ENCODE measurements at places on chromosomes 3 and 15.
A peak's percentile ranks its signal among the peaks of the same experiment; 100 is the strongest.

DNA sequence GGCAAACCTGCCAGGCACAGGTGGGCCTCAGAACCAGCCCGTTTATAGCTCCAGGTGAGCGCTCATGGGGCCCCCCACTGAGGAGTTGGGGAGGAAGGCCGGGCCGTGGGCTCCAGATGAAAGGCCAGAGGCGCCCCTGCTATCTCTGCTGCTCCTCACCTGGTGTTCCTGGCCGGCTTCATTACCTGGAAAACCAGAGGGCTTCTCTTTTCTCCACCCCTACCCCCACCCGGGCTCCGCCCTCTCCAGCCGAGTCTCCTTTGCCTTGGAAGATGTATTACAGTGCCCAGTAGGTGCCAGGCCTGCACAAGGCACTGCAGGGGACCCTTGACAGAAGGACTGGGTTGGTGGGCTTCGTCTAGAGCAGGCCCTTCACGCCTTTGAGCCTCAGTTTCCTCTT is 111.4 kb downstream of the WNT7A start:
- DNase-seq: no peak

DNA sequence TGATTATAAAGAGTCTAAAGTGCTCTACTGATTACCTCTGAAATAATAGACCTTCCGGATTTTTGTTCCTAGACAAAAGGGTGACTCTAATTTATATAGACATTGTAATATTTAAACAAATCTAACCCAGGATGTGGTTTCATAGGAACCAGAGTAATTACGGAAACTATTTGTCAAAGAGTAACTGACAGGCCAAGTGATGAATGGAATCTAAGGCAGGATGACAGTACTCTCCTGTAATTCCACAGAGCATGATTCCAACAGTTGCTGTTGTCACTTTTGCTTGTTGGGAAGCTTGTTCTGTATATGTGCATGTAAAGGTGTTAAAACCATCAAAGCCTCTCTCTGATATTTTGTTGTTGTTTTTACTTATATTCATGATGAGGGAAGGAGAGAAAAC is 1141.0 kb downstream of the IGSF11 start:
- no peak for DNase-seq

DNA sequence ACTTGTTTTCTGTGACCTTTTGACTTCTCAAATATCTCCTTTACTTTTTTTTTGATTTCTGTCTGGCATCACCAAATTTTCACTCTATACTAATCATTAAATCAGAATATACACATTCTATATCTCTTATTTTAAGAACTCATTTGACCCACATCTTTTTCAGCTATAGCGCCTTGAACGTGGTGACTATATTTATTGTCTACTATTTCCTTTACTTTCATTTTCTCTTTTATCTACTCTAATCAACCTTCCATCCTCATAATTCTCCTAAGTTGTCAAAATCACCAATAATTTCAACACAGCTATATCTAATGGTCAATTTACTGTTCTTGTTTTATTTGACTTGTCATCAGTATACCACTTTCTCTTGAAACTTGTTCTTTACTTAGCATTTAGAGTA is 119.0 kb upstream of the CBLB start:
- DNase-seq: no peak

GRCh38 chr3:116980099-116980498 is 270.5 kb downstream of the TUSC7 start:
- no peak for DNase-seq

- DNase-seq: no peak
Observed at GRCh38 chr3:9185046-9185445, 64.4 kb downstream of the SRGAP3 start.

DNA sequence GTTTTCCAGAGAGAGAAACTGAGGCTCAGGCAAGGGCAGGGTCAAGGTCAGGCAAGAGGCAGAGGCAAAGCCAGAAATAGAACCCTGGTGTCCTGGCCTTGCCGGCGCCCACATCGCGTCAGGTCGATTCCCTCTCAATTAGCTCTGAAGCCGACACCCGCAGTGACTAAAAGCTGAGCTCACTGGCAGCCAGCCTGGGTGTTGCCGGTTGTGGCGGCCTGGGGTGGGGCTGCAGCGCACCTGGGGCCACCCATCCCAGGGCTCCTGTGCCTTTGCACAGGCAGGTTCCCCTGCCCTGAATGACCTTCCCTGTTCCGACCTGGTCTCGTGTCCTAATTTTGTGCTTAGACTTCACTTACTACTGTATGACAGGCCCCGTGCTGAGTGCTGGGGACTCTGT is 6.2 kb downstream of the SEMA3F start:
- DNase-seq: no peak

DNA sequence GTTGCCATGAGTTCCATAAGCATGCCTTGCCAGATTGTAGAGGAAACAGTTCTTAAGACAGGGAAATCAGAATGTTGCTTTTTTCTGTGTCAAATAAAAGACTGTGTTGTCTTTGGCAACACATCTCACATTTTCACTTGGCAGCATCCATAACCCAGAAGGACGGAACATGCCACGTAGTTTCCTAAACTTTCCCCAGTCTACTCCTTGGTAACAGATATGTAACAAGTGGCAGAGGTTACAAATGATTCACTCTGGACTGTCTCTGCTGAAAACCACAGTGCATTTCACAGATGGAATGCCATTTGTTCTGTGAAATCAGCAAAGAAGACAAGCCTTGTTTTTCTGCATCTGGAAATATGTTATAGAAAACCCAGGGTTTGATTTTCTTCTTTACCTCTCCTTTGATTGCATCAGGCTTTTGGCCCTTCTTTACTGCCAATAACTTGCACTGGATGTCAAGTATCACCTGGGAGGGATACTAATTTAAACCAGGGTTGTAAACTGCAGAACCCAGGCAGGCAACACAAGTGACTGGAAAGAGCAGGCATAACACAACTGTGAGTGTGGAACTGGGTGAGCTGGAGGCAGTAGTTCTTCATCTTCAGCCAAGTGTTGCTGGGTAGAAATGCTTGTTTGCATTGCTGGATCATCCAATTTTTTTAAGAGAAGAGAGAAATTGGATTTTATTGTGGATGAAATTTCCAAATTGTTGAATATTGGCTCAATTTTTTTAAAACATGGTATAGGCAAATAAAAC is 124.4 kb upstream of the FOXB1 start:
- DNase-seq: no peak

DNA sequence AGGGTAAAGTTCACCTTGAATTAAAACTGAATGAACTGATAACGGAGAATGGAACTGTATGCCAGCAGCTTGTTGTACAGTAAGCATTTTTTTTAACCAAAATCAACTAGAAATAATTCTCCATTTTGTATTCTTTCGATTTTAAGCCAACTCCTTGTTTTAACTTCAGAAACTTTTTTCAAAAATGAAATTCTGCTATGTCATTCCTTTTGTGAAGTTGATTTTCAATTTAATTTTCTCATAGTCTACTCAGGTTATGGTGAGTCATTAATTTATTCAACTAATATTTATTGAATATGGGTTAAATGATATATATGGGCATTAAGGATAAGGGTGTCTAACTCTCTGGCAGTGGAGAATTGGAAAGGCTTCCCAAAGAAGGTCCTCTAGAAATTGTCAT is 53.7 kb downstream of the RASA2 start:
- no peak for DNase-seq

- no peak for DNase-seq
Observed at GRCh38 chr3:146473726-146474125, 4.4 kb upstream of the PLSCR2 start.

DNA sequence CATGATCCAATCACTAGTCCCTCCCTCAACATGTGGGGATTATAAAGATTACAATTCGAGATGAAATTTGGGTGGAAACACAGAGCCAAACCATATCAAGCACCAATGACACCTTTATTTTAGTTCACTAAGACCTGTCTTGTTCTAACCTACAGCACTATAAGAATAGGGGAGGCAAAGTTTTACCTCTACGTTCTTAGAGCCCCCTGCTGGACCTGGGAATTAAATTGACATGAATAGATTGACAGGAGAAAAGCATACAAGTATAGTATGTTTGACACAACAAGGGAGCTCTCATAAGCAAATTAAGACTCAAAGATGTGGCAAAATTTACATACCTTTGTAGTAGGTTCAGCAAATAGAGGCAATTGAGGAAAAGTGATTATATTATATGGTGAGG is 974.4 kb upstream of the ALCAM start:
- no peak for DNase-seq

- DNase-seq: no peak
Observed at GRCh38 chr3:62361824-62362223, 11.5 kb downstream of the FEZF2 start.

GRCh38 chr3:74271541-74271940 is 342.9 kb downstream of the CNTN3 start:
- DNase-seq: no peak

DNA sequence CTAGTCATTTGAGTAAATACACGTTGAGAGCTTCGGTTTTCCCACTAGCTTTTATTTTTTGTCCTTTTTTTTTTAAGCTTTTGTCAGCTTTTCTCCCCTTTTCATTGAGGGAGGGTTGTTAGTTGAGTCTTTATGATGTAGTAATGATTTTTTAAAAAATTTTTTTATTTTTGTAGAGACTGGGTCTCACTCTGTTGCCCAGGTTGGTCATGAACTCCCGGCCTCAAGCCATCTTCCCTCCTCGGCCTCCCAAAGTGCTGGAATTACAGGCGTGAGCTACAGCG is 688 bp downstream of the ZSCAN2 start:
- DNase-seq: no peak

DNA sequence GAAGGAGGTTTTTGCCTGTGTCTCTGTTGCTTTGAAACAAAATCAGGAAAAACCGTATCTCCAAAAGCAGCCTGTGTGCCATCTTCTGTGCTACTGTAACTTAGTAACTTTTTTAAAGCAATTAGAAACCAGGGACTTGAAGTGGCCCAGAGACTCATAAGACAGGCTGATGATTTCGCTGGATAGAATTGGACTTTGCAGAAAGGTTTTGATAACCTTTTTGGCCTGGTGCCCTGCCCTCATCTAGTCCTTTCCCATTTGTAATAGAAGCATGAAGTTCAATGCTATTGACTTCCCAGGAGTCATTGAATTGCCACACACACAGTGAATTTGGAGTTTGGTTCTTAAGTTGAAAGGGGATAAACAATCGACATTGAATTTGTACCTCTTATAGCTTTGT is 157.2 kb downstream of the PTPRG start:
- DNase-seq: no peak

GRCh38 chr3:25455441-25456132 is 27.5 kb downstream of the RARB start:
- DNase-seq: no peak

- no peak for DNase-seq
Observed at GRCh38 chr3:2246873-2247648, 148.4 kb downstream of the CNTN4 start.

DNA sequence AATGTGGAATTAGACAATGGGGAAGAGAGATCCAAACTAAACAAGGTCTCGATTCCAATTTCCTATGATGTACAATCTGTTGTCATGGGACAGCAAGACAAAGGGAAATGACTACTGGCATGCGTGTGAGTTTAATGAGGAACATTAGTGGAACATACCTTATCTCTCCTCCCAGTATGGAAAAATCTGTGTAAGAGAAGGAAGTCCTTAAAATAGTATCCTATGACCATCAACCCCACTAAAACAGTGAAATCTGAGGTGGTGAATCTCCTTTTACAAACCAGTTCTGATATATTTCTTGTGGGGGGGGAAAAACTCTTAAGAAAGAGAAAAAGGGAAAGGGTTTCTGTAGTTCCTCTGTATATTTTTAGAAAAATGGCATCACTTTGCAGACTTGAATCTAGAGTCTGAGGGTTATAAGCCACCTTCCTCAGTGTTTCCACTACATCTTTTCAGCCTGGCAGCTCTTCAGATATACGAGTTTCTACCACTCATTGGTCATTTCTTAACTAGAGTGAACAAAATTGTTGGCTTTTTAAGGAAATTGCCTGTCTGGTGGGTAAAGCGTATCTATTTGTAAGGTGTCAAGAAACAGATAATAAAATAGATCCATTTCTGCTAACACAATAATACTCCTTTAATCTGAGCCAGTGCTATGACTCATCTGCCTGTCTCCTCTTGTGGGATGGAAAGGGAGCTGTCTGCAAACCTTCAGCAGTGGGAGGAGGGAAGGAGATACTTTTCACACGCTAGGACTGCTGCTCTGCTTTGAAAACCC is 3.0 kb upstream of the TNFAIP8L3 start:
- DNase-seq: no peak

DNA sequence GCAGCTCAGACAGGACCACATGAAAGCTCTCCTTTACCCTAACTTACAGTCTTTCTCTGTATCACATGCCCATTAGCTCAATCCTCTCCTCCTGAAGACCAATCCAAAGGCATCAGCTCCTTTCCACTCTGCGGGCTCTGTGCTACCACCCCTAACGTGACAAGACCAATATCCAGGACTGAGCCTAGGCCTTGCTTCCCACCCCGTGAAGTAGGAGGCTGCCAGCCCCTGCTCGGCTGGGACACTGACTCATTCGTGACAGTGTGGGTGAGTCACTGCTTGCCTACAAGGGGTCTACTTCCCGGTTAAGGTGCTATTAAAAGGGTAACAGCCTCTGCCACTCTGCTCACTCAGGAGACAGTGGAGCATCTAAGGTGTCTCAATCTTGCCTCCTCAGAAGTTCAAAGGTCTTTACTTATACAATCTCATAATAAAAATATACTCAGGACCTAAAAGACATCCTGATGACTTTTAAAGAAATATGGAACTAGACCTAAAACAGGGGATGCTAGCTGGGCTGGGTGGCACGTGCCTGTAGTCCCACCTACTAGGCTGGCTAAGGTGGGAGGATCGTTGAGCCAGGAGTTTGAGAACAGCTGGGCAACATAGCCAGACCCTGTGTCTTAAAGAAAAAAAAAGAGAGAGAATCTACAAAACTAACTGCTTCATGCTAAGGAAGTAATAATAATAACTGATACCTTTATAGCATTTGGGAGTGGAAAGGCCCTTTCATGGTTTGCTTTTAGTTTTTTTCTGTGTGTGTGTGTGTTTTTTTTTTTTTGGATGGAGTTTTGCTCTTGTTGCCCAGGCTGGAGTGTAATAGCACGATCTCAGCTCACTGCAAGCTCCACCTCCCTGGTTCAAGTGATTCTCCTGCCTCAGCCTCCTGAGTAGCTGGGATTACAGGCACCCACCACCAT is 55.0 kb downstream of the TMEM44 start:
- peak; percentile 33 for DNase-seq

DNA sequence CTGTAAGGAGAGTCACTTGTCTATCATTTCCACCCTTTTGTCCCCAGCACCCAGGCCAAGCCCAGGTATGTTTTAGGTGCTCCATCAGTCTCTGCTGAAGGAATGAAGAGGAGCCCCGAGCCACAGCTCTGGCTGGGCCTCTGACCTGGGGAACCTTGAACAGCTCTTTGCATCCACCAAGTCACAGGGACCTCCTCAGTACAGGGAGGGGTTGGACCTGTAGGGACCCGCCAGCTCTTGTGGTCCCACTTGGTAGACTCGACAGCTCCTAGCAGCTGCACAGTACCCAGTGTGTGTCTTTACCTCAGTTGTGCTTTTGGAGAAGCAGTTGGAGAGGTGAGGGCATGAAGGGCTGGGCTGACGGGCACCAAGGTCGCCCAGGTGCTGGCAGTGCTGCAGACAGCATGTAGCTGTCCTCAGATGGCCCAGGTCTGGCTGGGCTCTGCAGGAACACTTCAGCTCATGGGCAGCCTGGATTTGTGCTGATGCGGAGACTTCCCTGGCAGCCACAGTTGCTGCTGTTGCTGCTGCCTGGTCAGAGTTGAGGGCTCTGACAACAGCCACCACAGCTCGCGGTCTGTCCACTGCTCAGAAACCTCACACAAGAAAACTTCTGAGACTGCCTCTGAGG is 123.6 kb downstream of the CACNA1D start:
- no peak for DNase-seq

GRCh38 chr3:12751571-12751970 is 7.5 kb downstream of the TMEM40 start:
- DNase-seq: no peak

- no peak for DNase-seq
Observed at GRCh38 chr3:125154800-125155269, 57.7 kb downstream of the SLC12A8 start.

GRCh38 chr3:112965656-112966055 is 9.2 kb downstream of the CD200R1 start:
- DNase-seq: no peak
